Activated CD4-positive, alpha-beta T cell treated with anti-CD3 and anti-CD28 coated beads for 36 hours (primary cell): ENCODE measurements at places on chromosomes 7 and 10. TPM values are rescaled to one million over a fixed set of nuclear protein-coding genes. Genes with fewer than 3 reads are reported as not detected.

DNAJB9 gene
- 8.3 TPM for total RNA-seq

ODAD2 gene
- total RNA-seq, result not detected

HOXA9 gene
- not detected for total RNA-seq

C7orf33 gene
- total RNA-seq, result not detected

GNAT3 gene
- total RNA-seq, result not detected

GRID1 gene
- total RNA-seq, result not detected

- no peak for DNase-seq
Measured at GRCh38 chr10:122560279-122560804, at the start of gene DMBT1. Gene DMBT1 (plus strand): TSS chr10:122560754. CDS start chr10:122560771, 17 bp downstream.

- peak; percentile 43 for DNase-seq
Measured at GRCh38 chr7:138886501-138886917, 88.5 kb upstream of the ATP6V0A4 start.

DNA sequence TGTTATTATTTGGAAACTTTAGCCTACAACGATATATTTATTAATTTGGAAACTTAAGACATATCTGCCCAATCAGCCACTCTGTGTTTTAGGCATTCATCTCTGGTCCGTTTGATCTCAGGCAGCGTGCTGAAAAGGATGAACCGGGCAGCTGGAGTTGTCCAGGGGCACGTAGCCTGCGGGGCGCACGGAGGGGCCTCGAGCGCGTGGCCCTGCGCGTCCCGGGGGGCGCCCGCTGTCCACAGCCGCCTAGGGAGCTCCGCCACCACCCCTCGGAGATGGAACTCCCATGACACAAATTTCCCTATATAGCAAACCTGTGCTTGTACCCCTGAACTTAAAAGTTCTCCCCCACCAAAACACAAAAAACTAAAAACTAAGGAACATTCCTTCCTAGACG is 24.3 kb upstream of the MKI67 start:
- no peak for DNase-seq

DNA sequence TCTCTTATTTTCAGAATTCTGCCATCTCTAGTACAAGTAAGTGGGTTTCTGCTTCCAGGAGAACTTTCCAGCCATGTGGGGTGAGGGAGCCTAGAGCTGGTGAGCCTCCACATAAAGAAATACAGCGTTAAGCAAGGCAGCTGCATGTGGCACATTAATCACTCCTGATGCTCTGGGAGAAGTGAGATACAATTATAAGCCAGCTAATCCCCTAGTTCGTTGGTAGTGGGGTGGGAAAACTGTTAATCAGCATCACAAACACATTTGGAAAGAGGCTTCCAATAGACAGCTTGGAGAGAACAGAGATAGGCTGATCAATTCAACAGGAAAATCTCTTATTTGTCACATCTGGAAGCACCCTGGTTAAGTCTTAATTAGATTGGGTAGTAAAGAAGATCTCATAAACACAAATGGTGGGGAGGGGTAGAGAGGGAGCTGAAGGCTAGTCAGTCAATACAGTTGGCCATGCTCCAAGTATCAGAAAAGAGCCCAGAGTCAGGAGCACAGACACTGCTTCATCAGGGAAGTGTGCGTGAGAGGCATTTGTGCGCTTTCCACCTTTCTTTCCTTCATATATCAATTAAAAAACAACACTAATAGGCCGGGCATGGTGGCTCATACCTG is 130.6 kb downstream of the SORCS1 start:
- DNase-seq, result no peak

DNA sequence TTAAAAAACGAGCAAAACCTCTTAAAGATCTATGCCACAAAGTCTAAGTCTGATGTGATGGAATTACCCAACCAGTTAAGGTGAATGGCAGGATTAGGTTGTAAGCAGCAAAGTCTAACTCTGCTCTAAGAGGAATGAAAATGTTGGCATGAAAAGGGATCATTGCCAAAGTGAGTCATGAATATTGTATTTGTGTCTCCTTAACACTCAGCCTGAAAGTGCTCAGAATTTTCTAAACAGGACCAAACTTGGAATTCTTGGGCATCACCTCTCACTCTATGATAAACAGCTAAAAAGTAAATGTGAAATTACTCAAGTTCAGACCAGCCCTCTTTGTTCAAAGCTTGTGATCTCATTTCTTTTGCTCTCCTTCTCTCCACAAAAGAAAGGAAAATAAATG is 27.0 kb downstream of the PPP1R3A start:
- no peak for DNase-seq

DNA sequence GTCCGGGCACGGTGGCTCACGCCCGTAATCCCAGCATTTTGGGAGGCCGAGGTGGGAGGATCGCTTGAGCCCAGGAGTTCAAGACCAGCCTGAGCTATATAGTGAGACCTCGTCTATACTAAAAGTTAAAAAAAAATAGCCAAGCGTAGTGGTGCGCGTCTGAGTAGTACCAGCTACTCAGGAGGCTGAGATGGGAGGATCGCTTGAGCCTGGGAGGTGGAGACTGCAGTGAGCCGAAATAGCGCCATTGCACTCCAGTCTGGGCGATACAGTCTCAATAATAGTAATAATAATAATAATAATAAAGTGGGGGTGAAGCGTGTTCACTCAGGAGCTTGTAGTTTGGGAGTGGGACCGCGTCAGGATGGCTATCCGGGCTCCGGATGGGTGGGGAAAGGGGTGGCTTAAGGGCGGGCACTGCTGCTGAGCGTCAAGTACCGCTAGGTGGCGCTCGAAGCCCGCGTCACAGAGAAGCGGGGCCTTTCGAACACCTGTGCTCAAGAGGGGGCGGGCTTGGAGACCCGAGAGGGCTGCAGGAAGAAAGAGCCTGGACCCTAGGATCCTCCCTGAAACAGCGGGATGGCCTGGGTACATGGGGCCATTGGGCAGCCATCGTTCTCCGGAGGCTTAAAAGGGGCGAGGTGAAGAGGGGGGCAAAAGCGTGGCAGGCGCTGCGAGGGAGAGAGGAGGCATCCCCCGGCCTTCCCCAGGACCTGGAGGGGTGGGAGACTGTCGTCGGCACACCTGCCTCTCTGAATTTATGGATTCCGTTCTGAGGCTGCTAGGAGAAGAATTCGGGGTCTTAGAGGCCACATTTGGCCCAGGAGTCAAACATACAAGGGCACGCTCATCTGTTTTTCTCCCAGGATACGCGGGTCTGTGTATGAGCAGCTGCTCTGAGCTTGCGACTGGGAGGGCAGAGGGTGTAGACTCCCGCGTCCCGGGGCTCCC is 14.5 kb downstream of the LBX1 start:
- DNase-seq, result peak; percentile 89

GRCh38 chr10:78290131-78290750 is 256.6 kb downstream of the RPS24 start:
- no peak for DNase-seq

- no peak for DNase-seq
Measured at GRCh38 chr10:5467207-5467535, 32.2 kb downstream of the CALML5 start.

DNA sequence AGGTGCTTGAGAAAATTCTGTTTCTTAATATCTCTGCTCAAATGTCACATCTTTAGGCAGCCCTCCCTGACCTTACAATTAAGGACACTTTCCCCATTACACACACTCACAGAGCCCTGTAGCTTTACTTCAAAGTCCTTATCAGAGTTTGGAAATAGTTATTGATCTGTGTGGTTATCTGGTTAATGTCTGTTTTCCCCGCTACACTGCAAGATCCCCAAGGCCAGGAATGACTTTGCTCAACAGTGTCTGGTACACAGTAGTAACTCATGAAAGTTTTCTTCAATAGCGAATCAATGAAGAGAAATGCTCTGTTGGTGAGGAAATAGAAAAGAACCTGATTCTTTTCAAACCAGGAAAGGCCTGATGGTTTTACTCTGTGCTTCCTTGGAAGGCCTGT is 554.4 kb downstream of the REEP3 start:
- DNase-seq, result no peak

DNA sequence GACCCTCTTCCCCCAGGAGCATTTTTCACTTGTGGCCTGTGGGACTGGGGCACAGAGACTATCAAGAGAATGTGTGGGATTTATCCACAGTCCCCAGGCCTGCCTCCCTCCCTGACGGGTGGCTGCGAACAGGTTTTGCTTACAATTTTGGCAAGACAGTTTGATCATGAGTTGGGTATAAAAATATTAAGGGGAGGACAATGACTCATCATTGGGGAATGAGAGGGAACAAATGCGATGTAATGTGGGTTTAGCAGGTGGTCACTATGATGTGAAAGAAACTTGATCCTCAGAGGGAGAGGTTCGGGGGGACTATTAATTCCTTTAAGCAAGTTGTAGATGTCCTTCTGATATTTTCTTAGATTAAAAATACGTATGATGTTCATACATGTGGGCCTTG is 52.2 kb downstream of the EMX2 start:
- DNase-seq, result no peak

DNA sequence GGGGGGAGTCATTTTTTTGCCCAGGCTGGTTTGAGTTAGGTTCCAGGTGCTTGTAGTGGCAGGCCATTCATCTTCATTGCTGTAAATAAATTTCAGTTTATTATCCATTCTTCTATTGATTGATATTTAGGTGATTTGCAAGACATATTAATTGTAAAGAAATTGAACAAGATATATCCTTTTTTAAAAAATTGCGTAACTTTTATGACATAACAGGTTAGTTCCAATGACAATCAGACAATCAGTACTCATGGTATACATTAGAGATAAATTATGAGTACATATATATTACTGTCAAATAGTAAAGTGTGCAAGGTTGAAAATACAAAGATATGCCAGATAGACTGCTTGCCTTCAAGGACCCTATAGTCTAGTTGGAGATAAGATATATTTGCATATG is 92.2 kb upstream of the GLCCI1 start:
- no peak for DNase-seq

DNA sequence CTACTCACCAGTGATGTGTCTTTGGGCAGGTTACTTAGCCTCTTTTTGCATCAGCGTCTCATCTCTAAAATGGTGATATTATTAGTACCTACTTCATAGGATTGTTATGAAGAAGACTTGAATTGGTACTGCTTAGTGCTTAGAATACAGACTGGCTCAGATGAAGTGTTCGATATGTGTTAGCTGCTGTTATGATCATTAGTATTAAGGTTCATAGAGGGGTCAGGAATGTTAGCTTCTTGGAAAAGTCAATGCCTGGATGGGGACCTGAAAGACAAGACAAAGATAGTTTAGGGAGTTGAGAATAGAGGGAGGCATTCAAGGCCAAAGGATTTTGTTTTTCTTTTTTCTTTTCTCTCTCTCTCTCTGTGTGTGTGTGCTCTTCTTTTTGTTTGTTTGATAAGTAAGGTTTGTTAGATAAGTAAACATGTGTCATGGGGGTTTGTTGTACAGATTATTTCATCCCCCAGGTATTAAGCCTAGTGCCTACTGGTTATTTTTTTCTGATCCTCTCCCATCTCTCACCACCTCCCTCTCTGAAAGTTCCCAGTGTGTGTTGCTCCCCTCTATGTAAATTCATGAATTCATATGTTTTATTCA is 63.3 kb downstream of the MDFIC start:
- no peak for DNase-seq

- DNase-seq, result no peak
Measured at GRCh38 chr7:129947049-129947448, 5.7 kb downstream of the UBE2H start.

- no peak for DNase-seq
Measured at GRCh38 chr10:44372181-44372580, 12.7 kb downstream of the CXCL12 start.

GRCh38 chr7:64882341-64883112 is 20.5 kb upstream of the ZNF273 start:
- DNase-seq, result peak; percentile 58

GRCh38 chr10:132994811-132995210 is 52.4 kb upstream of the CFAP46 start:
- no peak for DNase-seq

- DNase-seq, result no peak
Measured at GRCh38 chr10:132374612-132375011, 22.4 kb upstream of the PWWP2B start.

- no peak for DNase-seq
Measured at GRCh38 chr7:28076423-28077200, 104.0 kb downstream of the JAZF1 start.

DNA sequence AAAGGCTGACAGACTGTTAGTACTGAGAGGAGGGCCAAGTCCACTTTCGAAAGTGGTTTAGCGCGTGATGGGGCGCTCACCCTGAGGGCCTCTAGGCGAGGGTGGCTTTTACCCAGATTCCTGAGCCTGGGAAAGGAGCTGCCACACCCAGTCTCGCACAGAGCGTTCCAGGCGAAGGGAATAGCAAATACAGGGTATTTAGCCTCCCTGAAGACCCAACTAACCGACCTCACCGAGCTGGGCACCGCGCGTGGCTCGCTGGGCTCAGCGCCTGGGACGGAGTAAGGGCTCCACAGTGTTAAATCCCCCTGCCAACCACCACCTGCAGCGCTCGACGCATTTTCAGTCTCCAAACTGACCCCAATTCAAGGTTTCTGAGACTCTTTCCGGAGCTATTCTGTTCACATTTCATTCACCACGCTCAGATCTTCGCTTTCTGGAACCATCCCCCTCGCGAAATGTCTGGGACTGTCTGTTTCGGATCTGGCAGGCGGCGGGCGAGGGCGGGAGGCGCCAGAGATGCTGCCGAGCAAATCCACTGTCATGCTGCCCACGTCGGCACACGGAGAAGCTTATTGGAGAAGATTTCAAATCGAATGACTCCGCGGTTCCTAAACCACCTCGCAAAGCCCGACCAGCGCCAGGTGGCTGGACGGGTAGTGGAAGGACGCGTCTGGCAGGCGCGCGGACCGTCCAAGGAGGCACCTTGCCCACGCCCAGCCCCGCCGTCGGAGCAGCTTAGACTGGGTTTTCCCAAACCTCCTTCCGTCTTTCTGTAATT is 1.4 kb upstream of the OSBPL3 start:
- peak; percentile 78 for DNase-seq

GRCh38 chr10:79292891-79293746 is 54.1 kb upstream of the PPIF start:
- peak; percentile 64 for DNase-seq

DNA sequence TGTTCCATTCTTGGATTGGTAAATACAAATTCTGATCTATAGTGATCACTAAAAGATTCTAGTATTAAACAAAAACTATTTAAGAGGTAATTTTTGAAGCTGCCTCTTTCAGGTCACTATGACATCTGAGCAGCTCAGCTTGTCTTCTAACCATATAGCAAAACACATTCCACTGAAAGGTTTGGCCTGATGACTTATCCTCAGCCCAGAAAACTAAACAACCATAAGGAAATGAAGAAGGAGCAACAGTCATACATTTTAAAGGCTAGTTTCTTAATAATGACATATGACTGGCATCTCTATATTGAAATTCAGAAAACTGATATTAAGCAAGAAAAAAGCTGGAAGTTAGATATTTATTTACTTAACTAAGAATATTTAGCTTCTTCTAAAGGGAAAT is 24.6 kb downstream of the NT5C2 start:
- DNase-seq, result no peak

DNA sequence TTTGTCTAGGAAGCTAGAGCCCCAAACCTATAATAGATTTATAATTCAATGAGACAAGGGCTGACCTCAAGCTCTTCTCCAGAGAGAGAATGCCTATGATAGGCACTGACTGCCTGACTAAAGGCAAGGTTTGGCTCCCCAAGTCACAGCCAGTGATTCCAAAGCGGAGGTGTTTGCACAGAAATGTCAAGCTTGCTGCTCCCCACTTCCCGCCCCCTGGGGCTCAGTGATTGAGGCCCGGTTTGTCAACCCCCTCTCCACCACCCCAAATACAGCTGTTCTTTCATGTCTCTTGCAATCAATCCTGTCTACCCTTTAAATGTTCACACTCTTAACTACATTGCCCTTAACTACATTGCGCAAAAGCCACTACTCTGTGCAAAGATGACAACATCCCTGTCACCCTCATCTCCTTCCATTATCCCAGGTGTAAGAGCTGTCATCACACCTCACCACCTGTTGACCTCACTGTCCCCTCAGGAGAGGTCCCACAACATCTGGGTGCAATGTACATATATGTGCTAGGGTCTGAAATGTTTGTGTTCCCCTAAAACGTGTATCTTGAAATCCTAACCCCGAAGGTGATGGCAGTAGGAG is 58.0 kb downstream of the NUDCD3 start:
- no peak for DNase-seq
